ENCODE measurements at places on chromosomes 4 and X.

GRCh38 chr4:87855559-87855958 lies 22.8 kb downstream of the MEPE start:
- DNase-seq = no peak

GRCh38 chrX:133923548-133923947 lies 61.8 kb downstream of the GPC3 start:
- DNase-seq = no peak

DNA sequence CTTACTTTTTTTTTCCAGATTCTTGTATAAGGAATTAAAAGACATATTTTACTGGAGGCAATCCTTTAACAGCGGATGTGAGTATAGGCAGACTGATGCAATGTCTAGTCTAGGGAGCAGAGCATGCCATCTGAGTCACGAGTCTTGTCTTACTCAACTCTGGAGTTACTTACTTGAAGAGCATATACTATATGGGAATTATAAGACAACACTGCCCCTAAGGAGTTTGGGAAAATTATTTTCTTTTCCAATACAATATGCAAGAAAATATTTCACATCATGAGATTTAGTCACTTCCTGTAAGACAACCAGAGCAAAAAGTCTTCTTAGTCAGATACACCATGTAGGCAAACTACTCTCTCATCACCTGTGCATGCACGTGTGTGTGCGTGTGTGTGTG lies 537.3 kb upstream of the FTHL17 start:
- DNase-seq = no peak

GRCh38 chrX:17417372-17417771 lies 42.4 kb downstream of the NHS start:
- no peak for DNase-seq

GRCh38 chr4:183789657-183790056 lies 115.5 kb upstream of the STOX2 start:
- DNase-seq = no peak

GRCh38 chr4:6332042-6332668 lies 62.5 kb downstream of the WFS1 start:
- no peak for DNase-seq

- no peak for DNase-seq
Measured at GRCh38 chr4:147015491-147015890, 69.8 kb upstream of the TTC29 start.

DNA sequence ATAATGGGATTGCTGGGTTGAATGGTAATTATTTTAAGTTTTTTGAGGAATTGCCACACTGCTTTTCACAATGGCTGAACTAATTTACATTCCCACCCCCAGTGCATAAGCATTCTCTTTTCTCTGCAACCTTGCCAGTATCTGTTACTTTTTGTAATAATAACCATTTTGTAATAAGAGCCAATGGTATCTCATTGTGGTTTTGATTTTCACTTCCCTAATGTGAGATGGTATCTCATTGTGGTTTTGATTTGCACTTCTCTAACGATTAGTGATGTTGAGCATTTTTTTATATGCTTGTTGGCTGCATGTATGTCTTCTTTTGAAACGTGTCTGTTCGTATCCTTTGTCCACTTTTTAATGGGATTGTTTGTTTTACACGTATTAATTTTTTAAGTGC lies 213.1 kb upstream of the HDX start:
- no peak for DNase-seq

- no peak for DNase-seq
Measured at GRCh38 chr4:113293674-113294073, 244.2 kb downstream of the ANK2 start.

DNA sequence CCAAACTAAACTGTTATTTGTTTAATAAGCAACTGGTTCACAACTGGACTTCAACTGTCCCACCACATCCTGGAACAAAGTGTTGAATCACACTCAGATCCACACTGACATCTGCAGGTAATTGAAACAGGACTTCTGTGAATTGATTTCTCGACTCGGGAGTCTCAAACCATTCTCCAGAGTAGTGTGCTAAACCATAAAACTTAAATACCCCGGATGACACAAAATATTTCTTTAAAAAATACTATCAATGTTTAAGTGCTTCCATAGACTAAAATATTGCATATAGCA lies 95.4 kb upstream of the PLAC1 start:
- DNase-seq = no peak

DNA sequence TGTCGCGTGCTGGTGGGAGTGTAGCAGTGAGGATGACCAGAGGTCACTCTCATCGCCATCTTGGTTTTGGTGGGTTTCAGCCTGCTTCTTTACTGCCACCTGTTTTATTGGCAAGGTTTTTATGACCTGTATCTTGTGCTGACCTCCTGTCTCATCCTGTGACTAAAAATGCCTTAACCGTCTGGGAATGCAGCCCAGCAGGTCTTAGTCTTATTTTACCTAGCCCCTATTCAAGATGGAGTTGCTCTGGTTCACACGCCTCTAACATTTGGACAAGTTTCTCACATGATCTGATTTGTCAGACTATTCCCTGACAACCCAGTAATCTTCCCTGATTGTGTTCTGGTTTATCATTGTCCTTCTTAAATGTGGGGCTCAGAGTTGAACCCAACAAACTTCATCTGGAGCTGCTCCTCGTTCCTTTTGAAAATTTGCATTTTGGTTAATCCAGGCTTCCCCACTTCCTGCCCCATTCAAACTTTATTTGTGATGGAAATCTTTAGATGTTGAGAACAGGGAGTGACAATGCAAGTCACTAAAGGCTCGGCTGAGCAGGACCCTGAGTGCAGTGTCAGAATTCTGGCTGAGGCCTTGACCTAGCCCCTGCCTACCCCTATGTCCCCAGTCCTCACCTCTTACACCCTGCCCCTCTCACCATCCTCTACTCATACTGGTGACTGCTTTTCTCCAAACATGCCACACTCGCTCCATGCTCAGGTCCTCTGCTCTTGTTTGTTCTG lies 226.8 kb downstream of the STIM2 start:
- DNase-seq = no peak

GRCh38 chrX:19678941-19679340 lies 163.6 kb upstream of the MAP3K15 start:
- DNase-seq = no peak

DNA sequence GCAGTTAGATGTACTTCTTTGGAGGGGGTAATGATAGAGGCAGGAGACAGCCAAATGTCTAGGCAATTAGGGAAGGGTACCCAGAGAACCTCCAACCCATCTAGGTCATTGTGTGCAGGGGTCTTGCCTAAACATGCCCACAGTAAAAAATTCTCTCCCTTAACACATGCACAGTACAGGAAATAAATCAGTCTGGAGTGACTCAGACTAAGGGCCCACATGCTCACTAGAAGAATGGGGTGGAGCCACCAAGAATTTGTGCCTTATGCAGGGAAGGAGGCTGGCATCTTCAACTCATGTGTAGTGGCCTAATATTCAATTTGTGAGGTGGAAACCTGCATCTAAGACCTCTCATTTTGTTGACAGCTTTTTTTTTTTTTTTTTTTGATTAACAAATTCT lies 945.3 kb upstream of the GRIA3 start:
- no peak for DNase-seq

- DNase-seq = no peak
Measured at GRCh38 chr4:153509724-153510123, 43.6 kb downstream of the TMEM131L start.

DNA sequence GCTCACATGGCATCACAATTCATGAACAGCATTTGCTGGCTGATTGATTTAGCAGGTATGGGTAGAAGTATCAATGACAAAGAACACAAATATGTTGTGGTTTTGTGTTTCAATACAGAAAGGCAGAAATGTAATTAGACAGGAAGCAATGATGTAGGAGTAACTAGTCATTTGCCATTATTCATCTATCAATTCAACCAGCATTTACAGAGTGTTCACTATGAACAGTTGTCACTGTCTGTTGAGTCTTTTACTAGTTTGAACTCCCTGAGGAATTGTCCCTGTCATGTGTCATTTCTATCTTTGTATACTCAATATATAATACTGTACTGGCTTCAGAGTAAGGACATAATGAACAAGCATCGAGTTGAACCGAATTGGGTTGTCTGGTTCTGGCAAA lies 51.5 kb upstream of the ARHGAP24 start:
- DNase-seq = no peak

DNA sequence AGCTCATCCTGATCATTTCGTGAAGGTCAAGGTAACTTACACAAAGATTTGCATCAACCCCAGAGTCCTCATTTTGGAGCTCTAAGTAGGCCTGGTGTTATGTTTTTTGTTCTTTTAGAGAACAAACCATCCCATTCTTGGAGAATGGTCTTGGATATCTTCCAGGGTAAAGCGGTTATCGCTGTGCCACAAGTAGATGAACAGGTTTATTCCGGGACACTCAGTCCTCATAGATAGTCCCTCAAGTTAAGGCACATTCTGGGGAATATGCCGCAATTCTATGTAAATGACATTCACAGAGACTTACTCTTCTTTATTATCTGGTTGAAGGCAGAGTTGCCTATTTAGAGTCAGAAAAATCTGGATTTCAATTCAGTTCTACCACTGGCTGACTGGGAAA lies 95.0 kb upstream of the FTHL17 start:
- no peak for DNase-seq

DNA sequence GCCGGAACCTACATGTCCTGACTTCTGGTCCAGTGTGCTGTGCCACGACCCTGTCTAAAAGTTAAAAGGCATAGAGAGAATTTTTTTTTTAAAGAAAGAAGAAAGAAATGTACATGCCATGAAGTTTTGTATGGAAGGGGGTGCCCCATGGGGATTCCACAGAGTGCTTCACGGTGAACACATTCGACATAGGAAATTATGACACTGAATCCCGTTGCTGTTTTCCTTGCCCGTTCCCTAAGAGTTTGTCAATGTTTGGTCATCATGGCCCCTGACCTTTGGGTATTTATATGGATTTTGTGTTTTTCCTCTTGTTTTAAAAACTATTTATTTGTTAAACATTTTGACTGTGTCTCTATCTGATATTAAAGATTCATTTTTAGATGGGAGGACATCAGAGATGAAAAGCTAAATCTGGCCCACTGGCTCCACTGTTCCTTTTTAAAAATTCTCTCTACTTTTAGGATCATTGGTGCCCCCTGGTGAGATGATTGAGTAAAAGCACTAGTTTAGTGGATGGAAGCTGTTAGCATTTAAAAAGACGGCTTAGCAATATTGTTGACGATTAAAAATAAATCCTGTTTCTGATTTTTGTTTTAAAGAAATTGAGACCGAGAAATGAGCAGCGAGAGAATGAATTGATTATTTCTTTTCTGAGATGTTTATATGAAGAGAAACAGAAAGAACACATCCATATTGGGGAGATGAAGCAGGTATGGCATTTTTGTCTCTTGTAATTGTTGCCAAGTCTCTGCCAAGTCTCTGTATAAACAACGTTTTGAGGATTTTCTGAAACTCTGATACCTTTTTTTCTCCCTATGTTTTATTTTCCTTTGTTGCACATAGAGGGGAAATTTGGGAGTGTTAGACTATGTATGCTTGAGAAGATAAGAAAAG lies 75.0 kb downstream of the PTTG2 start:
- peak; percentile 10 for DNase-seq

DNA sequence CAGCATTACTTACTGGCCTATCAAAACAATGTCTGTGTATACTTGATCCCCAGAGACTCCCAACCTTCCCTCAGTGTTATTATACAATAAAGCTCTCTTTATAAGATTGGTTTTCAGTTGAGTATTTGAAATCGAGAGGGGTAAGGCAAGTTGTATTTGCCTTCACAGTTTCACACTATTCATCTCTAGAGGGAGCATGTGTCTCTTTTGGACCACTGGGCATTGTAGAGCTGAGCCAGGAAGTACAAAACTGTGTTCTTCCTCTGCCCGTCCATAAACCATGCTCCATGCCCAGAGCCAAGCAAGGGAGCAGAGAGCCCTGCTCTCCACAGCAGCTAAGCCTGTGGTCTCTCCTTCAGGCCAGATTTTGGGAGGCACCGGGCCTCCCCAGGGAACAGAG lies 61.5 kb upstream of the HHIP start:
- no peak for DNase-seq

GRCh38 chr4:185212581-185212980 lies 3.2 kb downstream of the SNX25 start:
- no peak for DNase-seq

DNA sequence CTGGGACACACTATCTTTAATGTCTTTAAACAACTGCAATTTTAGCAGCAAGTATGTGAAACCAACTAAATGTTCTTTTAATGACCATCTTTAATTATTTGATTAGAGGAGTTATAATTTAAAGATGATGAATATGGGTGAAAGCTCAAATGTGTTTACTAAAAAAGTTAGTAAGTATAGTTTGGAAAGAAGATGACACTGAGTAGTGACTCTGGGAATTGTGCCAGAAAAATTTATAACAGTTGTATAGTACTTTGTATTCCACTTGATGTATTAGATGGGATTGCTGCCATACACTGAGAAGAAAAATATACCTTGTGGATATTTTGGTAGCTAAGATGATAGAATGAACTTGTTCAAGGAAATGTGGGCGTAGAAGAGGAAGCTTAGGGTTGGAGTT lies 19.5 kb upstream of the PACRGL start:
- DNase-seq = no peak

DNA sequence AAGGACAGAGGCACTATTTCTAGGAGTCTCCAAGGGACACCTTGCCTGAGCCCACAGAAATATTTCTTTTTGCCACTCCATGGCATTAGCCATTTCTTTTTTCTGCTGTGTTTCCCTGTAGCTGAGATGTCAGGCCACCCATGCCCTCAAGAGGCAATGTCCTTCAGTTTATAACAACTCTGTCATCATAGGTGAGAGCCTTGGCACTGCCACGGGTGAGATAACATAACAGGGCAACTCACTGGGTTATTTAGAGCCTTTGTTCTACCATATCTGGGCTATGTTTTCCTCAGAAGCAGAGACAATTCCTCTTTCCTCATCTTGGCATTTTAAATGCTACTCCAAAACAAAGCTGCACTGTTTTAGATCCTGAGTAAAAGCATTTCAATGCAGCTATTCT lies 99.9 kb upstream of the MAOA start:
- no peak for DNase-seq

- no peak for DNase-seq
Measured at GRCh38 chrX:134633832-134634231, 24.4 kb downstream of the PLAC1 start.

DNA sequence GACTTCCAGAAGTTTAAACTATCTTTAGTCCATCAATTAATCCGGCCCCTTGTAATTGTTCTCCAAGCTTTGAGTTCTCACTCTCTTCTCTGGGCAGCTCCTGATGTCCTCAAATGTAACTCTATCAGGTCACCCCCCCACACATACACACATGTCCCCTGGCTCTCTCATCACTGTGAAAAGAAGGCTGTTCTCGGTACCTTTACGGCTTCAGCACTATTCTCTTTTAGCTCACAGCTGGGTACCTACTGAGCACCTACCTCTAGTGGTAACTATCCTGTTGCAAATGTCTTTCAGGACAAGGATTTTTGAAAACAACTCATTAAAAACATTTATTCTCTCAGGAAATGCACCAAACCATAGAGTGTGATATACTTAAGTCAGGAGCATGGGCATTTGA lies 115.4 kb downstream of the IQCM start:
- no peak for DNase-seq

GRCh38 chrX:123859409-123859845 lies 426 bp upstream of the XIAP start:
- DNase-seq = no peak

- no peak for DNase-seq
Measured at GRCh38 chr4:41408859-41409593, 128.9 kb upstream of the LIMCH1 start.

All from activated CD4-positive, CD25-positive, alpha-beta regulatory T cell treated with anti-CD3 and anti-CD28 coated beads, Interleukin-2, amount 50 U/mL, for 16 hours (primary cell).